ENCODE measurements at places on chromosomes 2 and 18.

- DNase-seq, result no peak
These were observed 124.7 kb downstream of the HDAC4 start for GRCh38 chr2:239275847-239276831.

- DNase-seq, result no peak
These were observed 112.4 kb upstream of the DDX18 start for GRCh38 chr2:117702098-117702497.

DNA sequence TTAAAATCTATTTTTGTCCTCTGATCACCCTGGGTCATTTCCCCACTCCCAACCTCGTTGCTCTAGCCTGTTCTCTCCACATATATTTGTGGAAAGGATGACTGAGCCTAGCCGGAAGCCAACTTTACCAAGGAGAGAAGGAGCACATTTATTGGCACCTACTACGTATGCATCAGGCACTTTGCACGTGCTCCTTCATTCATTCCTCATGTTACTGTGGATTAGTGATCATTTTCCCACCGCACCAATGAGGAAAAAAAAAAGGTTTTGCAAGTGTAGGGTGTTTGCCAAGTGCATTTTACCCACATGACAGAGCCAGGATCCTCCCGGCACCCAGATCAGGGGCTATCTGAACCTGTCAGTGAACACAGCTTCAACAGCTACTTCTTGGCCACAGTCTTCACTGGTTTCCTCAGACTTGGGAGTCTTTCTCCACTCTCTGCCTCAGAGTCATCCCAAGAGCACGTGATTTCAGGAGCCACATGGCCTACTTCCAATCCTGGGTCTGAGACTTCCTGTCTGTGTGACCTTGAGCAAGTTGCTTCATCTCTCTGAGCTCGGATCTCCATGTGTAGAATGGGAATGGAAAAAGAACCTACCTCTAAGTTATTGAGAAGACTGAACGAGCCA, 1.9 kb upstream of the C1QL2 start:
- DNase-seq, result no peak

GRCh38 chr2:151908204-151908882, 80.1 kb upstream of the ARL5A start:
- no peak for DNase-seq

GRCh38 chr2:68743531-68743930, 8.9 kb downstream of the ARHGAP25 start:
- DNase-seq, result no peak

- no peak for DNase-seq
These were observed 48.9 kb downstream of the SMIM21 start for GRCh38 chr18:75378376-75379315.

- DNase-seq, result no peak
These were observed 247.7 kb downstream of the SS18 start for GRCh38 chr18:25842665-25843064.

DNA sequence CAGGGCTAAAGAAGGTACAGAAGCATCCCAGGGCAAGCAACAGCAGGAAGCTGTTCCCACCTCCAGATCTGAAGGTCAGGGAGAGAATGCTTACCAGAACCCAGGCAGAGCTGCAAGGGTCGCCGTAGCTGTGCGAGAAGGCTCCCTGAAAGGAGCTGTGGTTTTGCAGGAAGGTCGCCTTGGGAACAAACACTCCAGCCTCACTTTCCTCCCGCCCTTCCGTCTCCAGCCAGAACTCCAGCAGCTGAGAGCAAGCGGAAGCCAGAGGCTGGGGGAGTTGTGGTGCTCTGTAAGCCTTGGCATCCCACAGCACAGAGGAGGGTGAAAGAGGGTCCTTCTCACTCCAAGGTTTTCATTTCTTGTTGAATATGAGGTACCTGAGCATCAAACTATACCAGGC, 18.3 kb upstream of the ICOS start:
- no peak for DNase-seq

DNA sequence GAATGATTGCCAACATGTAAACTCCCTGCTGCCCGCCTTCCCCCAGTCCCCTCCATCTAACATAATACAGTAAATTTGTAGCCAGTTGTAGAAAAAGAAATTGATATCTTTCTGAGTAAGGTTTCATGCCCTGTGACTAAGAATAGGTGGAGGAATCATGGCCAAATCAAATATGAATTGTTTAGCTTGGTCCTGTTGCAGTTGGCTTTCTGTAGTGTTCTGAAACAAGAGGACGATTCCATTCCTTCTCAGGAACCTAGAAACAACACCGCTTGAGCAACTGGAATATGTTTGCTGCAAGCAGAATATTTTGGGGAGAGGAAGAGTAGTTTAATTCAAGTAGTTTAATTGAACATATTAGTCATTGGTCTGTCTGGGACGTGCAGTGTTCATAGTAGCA, 7.0 kb upstream of the DRC1 start:
- DNase-seq, result no peak

DNA sequence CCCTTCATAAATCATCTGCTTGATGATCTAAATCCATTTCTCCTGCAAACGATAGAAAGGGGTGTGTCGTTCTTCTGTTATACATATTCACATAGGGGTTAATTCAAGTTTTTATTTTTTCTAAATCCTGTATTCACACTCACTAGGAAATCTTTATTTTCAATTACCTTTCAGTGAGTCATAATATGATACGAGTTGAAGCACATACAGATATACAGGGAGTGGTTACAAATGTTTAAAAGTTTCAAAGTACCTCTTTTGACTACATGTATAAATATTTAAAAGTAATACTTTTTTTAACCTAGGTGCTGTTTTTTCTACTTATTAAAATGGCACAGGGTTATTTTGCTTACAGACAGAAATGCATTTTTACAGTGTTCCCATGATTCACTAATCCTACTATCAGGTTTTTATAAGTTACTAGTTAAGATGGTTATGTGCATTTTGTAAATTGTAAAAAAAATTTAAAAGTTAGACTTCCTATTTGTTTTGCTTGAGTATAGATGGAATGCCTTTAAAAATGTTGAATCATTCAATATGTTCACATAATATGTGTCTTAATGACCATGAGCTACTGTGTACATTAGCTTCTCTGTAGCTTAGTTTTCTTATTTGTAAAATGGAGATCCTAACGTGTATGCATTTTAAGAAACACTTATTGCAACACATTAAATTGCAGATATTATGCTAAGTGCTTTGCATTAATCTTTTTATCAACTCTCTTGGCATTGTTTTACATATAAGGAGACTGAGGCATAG, 1378.1 kb downstream of the DSC3 start:
- DNase-seq, result no peak

- no peak for DNase-seq
These were observed 461.0 kb downstream of the DLGAP1 start for GRCh38 chr18:3993941-3994687.

- no peak for DNase-seq
These were observed 499.3 kb downstream of the IRS1 start for GRCh38 chr2:226300196-226300886.

DNA sequence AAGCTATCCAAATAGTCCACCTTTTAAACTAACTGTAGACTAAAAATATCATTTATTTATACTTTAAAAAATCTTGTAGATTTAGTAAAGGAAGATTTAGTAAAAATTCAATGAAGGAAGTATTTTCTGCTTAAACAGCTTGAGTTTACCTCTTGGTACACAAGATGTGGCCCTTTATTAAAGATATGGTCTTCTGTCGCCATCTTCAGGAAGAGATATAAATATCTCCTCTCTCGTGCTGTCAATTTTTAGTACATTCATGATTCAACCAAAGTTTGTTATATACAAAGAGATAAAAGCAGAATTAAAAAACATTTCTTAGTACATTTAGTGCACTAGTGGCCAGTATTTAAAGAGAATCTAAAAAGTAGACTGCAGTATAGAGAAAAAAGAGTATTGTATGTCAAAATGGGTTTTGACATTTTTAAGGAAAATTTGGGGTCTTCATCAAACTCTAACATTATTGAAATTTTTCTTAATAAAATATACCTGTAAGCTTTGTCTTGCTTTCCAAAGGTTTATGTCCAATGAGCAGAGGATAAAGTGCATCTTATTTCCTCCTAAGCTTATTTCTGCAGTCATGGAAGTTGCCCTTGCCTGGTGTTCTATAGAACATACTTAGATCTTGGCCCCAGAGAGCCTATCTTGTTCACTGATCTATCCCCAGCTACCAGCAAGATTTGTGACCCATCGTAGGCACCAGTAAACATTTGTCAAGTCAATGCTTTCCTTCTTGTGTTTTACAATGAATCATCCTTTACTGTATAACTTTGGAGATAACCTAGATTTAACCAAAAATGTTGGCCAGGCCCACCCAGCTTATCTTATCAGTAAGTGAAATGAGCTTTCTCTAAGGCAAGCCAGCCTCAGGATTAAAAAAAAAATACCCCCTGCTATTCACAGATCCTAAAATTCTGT, 18.5 kb upstream of the EML6 start:
- DNase-seq, result no peak

DNA sequence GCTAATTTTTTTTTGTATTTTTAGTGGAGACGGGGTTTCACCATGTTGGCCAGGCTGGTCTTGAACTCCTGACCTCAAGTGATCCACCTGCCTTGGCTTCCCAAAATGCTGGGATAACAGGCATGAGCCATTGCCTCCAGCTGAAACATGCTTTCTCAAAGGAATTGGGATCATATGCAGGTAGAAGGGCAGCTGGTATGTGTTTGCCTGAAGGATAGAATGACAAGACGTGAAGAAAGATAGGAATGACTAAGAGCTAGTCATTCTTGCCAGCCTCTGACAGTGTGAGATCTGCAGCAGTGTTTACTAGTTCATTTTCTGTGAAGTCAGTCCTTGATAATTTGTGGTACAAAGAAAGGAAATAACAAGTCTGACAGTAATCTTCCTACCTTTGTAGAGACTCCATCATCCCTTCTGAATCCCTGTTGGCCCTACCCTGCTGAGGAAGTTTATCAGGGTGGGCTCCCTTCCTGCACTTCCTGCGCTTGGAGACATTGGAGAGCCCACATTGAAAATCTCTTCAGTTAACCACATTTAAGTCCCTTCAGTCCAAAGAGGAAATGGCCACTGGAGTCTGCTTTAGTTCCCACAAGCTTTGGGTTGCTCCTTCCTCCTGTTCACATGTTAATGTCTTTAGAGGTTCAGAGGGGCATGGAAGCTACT, 14.7 kb downstream of the CFLAR start:
- DNase-seq, result no peak

DNA sequence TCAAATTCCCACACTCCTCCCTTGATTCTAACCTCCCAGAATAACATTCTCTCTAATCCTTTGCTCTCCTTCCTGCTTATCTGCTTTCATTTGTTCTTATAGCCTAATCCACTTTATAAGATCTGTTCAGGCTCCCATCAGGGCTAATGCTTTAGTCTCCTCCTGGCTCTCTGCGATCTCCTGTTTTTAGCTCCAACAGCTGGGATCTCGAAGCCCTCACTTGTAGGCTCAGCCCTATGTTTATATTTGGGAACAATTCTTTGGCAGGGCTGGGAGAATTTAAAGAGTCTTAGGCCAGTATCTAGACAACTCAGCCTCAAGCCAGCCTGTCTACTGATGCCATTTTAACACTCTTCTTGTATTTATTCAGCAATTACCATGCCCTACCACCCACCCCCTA, 27.2 kb upstream of the RAPH1 start:
- DNase-seq, result no peak

DNA sequence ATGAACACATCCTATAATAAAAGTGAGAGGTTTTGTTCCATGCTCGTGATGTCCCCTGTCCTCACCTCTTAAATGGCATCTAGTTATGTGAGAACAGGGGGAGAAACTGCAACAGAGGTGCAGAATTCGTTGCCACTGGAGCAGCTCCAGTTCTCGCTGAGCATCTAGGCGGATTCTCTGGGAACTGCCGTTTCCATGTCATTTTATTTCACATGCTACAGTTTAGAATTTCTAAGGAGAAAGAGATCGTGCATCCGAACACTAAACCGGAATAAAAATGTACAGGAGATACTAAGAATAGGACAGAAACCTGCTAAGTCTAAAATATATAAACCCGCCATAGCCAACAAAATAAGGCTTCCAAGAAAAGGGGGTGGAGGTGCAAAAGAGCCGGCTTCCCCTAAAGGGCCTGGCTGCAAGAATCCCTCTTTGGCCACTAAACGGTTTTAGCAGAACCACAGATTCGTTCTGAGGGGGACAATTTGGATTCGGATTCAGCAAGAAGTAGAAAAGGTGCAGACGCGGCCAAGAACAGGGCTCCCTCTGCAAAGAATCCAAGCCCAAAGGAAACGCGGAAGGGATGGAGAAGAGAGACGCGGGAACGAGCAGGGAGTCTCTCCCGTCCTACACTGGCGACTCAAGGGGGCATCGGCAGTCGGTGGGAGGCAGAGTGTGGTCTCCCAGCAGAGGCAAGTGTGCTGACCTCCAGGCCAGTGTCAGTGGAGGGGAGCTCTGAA, 1.3 kb downstream of the TMEM163 start:
- DNase-seq, result no peak

- DNase-seq, result peak; percentile 3
These were observed 23.4 kb upstream of the TANK start for GRCh38 chr2:161136696-161137324.

GRCh38 chr18:35220424-35220823, 20.4 kb upstream of the ZNF397 start:
- no peak for DNase-seq

DNA sequence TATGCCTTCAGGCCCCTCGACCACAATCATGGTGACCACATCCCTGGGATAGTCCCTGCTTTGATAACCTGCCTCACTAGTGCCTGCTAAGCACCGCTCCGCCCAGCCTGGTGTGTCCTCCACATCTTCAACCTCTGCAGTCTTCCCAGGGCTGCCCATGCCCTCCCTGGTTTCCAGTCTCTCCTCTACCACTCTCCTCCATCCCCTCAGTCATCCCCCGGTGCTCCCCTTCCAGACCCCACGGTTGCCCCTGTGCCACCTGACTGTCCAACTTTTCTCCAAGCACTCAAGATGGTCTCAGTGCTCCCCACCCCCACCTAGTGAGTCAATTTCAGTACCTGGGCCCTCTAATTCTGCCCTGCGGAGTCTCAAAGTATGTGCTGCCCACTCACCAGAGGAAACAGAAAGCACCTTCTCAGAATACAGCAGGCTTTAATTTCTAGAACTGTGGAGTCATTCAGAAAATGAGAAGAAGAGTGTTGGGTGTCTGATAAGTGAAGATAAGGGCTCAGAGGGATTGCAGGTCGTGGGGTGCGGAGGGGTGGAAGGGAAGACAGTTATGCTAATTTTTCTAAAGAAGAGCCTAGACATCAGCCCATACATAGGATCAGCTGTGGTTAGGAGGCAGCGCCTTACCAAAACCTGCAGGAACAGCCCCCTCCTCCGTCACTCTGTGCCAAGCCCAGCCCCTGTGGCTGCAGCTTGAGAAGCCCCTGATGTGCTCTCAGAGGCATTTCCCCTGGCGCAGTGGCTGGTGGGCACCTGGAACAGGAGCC, 53.6 kb upstream of the CAB39 start:
- DNase-seq, result peak; percentile 36

DNA sequence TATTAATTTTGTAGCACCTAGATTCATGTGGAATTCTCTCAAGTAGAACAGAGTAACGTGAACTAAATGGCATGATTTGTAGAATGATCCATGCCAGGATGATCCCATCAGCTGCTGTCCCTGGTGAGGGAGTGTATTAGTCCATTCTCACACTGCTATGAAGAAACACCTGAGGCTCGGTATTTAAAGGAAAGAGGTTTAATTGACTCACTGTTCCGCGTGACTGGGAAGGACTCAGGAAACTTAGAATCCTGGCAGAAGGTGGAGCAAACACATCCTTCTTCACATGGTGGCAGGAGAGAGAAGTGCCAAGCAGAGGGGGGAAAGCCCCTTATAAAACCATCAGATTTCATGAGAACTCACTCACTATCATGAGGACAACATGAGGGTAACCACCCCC, 312.6 kb downstream of the PTPRM start:
- DNase-seq, result no peak

- DNase-seq, result no peak
These were observed 159.2 kb upstream of the RAB12 start for GRCh38 chr18:8450013-8450412.

GRCh38 chr18:70663141-70663540, 374.3 kb downstream of the SOCS6 start:
- DNase-seq, result no peak

- no peak for DNase-seq
These were observed 20.2 kb upstream of the TUBB6 start for GRCh38 chr18:12287684-12288402.

All from activated CD8-positive, alpha-beta memory T cell treated with anti-CD3 and anti-CD28 coated beads for 4 hours (primary cell).